Cardiac septum (tissue), 1 donor: ENCODE measurements at places on chromosomes 13 and 19.

DNA sequence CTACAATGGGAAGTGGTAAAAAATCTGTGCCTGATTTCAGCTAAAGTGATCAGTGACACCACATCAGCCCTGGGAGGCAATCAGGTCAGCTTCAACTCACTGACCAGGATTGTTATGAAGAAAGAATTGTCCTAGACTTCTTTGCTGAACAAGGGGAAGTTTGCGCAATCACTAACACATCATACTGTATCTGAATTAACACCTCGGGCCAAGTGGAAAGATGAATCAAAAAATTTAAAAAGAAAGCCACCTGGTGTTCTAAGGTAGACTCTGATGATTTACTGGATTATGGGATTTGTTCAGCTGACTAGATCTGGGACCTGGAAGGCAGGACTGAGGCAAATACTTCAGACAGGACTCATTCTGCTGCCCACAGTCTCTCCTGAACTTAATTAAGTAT, 161.8 kb downstream of the DIAPH3 start:
- DNase-seq, result no peak

- DNase-seq, result no peak
Measured at GRCh38 chr19:53966931-53967330, 4.2 kb downstream of the CACNG8 start.

GRCh38 chr19:12567951-12568350, 16.7 kb upstream of the ZNF564 start:
- DNase-seq, result no peak

DNA sequence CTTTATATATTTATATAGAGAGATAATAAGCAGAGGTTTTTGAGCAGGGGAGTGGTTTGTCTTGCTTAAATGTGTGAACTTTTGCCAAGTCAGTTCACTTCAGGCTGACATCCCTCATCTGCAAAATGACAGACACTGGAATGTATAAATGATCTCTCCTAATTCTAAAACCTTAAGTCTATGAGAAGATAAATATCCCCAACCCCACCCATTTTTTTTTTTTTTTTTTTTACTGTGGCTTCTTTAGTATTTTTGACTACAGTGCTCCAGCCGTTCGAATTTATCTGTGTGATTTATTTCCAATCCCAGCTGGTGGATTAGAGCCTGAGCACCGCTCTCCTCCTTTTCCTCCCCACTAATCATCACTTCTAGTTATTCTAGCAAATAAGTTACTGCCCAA, 234.8 kb downstream of the DACH1 start:
- DNase-seq, result no peak
